ENCODE measurements at places on chromosomes 1 and 21. TPM values are rescaled to one million over a fixed set of nuclear protein-coding genes. Genes with fewer than 3 reads are reported as not detected.

DNA sequence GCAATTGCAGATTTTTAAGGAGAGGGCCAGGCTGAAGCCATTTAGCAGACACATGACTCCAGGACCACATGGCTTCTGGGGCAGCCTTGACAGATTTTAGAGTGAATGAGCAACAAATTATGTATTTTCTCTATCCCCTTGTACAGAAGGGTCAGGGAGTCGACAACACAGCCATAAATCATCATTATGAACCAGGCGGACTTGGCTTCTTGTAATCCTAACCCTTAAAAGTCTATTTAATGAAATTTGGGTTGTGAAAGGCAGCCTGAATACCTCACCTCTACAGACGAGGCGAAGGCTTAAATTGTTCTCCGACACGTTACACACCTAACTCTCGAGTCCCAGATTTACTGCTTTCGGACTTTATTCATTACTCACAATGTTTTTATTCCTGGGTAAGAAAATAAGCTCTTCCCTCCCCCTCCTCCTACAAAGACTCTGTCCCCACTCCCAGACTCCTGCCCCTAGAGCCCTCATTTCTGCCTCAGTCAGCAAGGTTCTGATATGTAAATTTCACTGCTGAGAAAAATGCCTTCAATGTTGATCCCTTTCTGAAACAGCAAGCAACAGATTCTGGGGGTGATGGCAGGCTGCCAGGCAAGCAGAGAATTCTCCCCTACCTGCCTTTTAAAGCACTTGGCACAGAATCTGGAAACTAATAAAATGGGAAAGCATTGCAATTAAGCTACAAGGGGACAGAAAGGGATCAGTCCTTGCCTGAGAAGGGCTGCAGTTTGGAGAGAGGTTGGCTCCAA lies 51.6 kb downstream of the PLPP3 start:
- peaks cover 25% of the 10 kb centered on the region for H3K4me1 ChIP-seq
- no peak overlapping the region for H3K27ac ChIP-seq
- H3K4me3 ChIP-seq = peak overlapping the region; percentile 47

DNA sequence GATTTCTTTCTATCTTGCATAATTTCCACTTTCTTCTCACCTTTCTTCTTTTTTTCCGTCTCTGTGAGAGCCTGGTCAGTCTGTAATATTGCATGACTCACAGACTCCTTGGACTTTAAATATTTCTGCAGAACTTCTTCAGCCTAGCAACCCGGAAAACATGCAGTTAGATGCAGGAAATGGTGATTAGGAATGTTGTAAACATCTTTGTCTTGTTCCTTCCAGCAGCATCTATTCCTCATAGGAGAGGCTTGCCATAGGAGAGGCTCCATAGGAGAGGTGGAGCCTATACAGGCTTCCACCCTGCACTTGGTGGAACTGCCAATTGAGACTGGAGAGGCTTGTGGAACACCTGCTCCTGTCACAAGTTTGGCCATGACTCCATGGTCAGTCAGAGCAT lies 10.0 kb downstream of the GBP5 start:
- H3K4me1 ChIP-seq = peaks cover 4% of the 10 kb centered on the region
- no peak overlapping the region for H3K27ac ChIP-seq
- H3K27me3 ChIP-seq = no peaks in the 10 kb centered on the region
- no peaks in the 10 kb centered on the region for H3K36me3 ChIP-seq
- DNase-seq = no peak

GRCh38 chr1:30049748-30050296 lies 673.6 kb downstream of the MATN1 start:
- no peak overlapping the region for H3K27ac ChIP-seq
- peaks cover 5% of the 10 kb centered on the region for H3K4me1 ChIP-seq
- DNase-seq = peak; percentile 8
- H3K4me3 ChIP-seq = no peak overlapping the region
- no peaks in the 10 kb centered on the region for H3K36me3 ChIP-seq

- H3K4me1 ChIP-seq = peaks cover 6% of the 10 kb centered on the region
- peak; percentile 26 for DNase-seq
- H3K4me3 ChIP-seq = no peak overlapping the region
- no peaks in the 10 kb centered on the region for H3K36me3 ChIP-seq
Observed at GRCh38 chr1:109791495-109792043, 27.8 kb upstream of the EPS8L3 start.

- no peaks in the 10 kb centered on the region for H3K27me3 ChIP-seq
- H3K4me1 ChIP-seq = no peaks in the 10 kb centered on the region
- DNase-seq = no peak
- no peak overlapping the region for H3K27ac ChIP-seq
- no peak overlapping the region for H3K4me3 ChIP-seq
- peaks cover 2% of the 10 kb centered on the region for H3K36me3 ChIP-seq
Observed at GRCh38 chr21:34333121-34333739, 30.6 kb upstream of the KCNE2 start.

DNA sequence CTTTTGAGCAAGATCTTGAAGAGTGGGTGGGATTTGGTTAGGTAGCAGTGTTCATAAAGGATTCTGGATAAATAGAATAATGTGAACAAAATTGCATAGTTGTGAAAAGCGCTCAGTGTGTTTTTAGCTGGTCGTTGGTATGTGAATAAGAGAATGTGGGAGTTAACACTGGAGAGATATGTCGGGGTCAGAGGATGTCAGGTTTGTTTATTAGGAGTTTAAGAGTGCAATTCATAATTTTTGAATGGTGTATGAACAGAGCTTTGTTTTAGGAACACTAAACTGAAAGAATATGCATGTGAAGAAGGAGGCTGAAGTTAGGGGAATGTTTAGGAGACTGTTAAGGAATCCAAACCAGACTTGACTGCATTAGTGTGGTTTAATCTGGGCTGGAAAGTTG lies 9.4 kb downstream of the USP16 start:
- DNase-seq = no peak
- H3K4me3 ChIP-seq = no peak overlapping the region
- peaks cover 16% of the 10 kb centered on the region for H3K36me3 ChIP-seq
- H3K4me1 ChIP-seq = no peaks in the 10 kb centered on the region

DNA sequence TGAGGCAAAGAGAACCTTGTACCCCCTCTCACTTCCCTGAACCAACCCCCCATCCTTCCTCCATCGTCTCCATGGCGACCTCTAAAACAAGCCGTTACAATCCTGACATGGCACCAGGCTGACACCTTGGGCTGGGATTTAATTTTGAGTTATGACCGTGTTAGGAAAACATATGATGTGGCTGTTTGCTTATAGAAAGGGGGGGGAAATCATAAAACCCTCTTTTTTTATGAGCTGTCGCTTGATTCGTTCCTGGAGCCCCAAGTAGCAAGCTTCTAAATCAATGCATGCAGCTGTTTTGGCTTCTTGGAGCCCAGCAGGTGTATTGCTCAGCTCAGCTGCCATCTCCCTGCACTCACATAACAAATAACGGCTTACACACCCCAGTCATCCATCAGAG lies 301.2 kb upstream of the SPAG17 start:
- H3K4me3 ChIP-seq = no peak overlapping the region
- H3K36me3 ChIP-seq = no peaks in the 10 kb centered on the region
- no peaks in the 10 kb centered on the region for H3K27me3 ChIP-seq
- no peak for DNase-seq

The ALPL gene
- total RNA-seq = 84.8 TPM

The NPHS2 gene
- not detected for total RNA-seq

The H3-3A gene
- total RNA-seq = 1,182 TPM

The PCP4 gene
- 0.77 TPM for total RNA-seq

All from H9 (cell line).